ENCODE measurements at places on chromosomes 2 and 18.

DNA sequence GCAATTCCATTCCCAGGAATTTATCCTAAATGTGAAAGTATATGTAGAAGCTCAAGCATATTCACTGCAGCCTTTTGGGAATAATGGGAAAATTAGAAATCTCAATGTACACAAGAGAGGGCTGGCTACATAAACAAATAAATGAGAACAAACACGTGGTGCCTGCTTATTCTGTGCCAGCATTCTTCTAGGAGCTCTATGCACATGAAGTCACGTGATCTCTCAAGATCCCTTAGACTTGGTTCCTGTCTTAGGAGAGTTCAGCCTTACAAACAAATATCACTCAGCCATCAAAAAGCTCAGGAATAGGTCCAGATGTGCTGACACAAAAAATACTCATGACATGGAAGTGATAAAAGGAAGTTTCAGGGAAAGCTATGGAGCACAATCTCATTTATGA lies 92.9 kb upstream of the SP3 start:
- DNase-seq = no peak

DNA sequence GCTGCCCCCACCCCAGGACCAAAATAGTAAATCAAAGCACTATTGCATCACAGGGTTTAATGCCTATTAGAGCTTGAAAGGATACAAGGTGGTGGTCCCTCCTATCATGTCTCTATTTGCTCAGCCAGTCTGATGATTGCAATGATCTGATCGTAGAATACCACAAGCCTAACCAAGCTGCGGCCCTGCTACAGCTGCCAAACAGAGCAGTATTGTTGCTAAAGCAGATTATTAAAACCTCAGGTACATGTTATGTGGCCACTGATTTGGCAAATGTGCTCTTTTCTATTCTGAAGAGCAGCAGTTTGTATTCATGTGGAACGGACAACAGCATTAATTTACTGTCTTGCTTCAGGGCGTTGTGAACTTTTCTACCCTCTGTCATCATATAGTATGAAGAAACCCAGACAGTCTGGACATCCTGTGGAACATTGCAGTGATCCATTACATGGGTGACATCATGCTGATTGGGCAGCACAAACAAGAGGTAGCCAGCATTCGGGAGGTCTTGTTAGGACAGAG lies 8.4 kb upstream of the VAPA start:
- DNase-seq = peak; percentile 72

DNA sequence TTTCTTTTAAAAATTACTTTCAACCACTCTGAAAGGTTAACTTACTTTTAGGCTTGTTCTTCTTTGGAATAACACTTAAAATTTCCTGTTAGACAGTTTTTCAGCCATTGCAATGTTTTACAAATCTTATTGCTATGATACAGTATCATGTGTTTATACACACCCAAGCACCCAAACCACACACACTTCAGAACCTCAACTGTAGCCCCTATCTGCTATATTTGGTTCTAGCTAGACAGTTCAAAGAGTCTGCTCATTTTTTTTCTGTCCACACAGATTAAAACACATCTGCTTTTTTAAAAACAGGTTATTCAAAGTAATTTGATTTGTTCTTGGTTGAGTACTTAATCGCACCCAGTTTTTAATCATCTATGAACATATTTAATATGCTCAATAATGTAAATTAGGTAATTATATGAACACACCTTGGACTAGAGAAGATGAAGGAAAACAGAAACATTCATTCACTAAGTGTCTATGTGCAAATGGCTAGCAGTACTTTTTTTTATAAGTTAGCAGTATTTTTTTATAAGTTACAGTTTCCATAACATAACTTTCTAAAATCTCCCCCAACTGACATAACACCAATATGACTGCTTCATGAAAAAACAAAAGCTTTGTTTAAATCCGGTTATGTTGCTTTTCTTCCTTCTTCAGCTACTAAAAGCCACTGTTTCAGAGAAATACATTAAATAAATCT lies 17.6 kb downstream of the FBXO11 start:
- no peak for DNase-seq

DNA sequence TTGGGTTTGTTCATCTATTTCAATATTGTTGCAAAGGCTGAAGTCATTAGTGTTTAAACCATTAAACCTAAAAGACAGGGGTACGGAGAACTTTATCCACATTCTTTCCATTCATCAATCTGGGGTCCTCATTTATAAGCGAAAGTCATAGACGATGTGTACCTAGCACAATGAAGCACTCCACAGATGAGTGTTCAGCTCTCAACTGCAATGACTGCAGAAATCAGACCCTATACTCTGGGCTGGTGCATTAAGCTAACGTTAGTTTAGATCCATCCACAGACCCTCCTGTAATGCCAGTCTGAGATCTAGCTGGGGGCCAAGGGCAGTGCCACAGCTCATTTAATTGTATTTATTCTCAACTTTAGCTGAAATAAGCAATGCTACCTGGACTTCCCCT lies 155.2 kb downstream of the AFF3 start:
- no peak for DNase-seq

- no peak for DNase-seq
Observed at GRCh38 chr2:236550290-236550689, 19.3 kb upstream of the ACKR3 start.

- DNase-seq = no peak
Observed at GRCh38 chr2:24280161-24280560, 80.2 kb downstream of the ITSN2 start.

DNA sequence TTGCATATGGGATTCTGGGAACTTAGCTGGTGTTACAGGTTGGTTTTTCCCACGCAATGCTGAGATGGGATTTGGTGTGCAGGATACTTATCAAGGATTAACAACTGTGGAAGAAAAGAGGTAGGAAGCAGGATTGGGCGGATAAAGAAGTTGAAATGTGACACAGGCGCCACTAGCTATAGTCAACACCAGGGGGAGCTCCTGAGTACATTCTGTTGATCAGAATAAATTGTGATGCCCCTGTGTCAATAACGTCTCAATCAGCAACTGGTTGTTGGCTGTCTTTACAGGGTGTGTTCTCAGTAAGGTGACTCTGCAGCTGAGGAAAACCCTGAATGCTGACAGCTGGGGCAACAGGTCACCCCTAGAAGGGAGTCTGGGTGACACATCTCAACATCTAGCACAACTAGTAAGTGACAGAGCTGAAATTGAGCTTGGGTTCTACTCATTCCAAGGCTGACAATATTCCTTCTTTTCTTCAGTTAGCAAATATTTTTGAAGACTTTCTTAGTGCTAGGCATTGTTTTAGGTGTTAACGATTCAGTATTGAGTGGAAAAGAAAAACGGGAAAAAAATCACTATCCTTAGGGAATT lies 143.0 kb downstream of the ARL6IP6 start:
- DNase-seq = peak; percentile 36

All from fibroblast of mammary gland (primary cell).